Lung (tissue), 17 donors: ENCODE measurements at places on chromosomes 2 and 18. TPM values are rescaled to one million over a fixed set of nuclear protein-coding genes. Genes with fewer than 3 reads are reported as not detected.

Gene ALPP
- total RNA-seq = 7.0 TPM

Gene ALPI
- total RNA-seq = not detected

Gene BUB1
- 12.4 TPM for total RNA-seq

Gene PLGLB1
- 8.3 TPM for total RNA-seq

Gene LRATD1
- 23.0 TPM for total RNA-seq

Gene PLA2R1
- 3.7 TPM for total RNA-seq

Gene QPCT
- total RNA-seq = 5.8 TPM

Gene HNRNPLL
- total RNA-seq = 88.8 TPM

Gene TLX2
- total RNA-seq = not detected

Gene EGR4
- not detected for total RNA-seq

Gene PARD6G
- total RNA-seq = 9.8 TPM

Gene CHRND
- total RNA-seq = not detected

Gene LIMS3
- 3.3 TPM for total RNA-seq

Gene MYO3B
- 0.82 TPM for total RNA-seq

Gene DYNC1I2
- 190 TPM for total RNA-seq

Gene PGAP1
- 34.1 TPM for total RNA-seq

Gene REG3G
- total RNA-seq = 0.58 TPM

Gene GRHL1
- total RNA-seq = 13.6 TPM

Gene IL36A
- total RNA-seq = not detected

Gene SIGLEC15
- total RNA-seq = 0.64 TPM
